ENCODE measurements at places on chromosomes 3 and 15. TPM values are rescaled to one million over a fixed set of nuclear protein-coding genes. Genes with fewer than 3 reads are reported as not detected.

DNA sequence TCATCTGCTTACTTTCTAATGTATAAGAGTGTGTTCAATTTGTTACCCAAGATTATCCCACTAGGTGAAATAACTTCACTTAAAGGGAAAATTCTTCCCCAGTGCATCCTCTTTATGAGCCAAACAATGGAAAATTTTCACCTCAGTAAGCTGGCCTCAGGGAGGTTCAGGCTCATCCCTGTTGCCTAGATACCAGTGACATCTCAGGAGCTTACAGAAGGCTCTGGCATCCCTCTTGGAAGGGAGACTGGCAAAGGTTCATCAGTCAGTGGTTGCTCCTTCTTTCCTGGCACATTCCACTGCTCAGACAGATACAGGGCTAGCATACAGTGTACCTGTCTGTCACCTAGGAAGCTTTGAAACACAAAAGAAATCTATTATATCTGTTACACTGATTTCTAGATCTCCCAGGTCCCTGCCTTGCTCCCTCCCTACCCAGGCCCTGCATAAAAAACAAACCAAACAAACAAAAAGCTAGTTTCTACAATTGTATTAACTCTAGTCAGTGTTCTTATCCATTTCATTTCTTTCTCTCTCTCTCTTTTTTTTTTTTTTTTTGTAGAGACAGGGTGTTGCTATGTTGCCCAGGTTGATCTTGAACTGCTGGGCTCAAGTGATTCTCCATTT lies 1.7 kb downstream of the IP6K2 start:
- peak overlapping the region; percentile 98 for H3K4me3 ChIP-seq
- H3K27me3 ChIP-seq = peaks cover 12% of the 10 kb centered on the region
- peaks cover 35% of the 10 kb centered on the region for H3K4me1 ChIP-seq
- no peak for DNase-seq

DNA sequence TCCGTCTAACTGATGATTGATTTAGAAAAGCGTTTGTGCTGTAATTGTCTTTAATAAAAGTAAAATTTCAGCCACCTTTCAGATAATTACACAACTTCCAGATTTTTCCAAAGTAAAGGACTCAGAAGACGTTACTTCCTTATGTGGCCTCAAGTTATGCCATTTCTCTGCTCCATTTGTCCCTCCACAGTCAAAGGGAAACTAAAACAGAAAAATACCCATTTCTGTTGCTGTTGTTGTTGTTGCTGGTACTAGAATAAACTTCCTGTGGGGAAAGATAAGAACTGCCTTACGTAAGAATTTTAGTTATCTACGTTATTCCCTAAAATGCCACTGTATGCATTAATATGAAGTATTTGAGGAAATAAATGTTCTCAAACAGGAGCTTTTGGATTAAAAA lies 153.9 kb downstream of the P3H2 start:
- peaks cover 8% of the 10 kb centered on the region for H3K4me1 ChIP-seq
- no peak overlapping the region for H3K27ac ChIP-seq
- H3K36me3 ChIP-seq = no peaks in the 10 kb centered on the region
- peaks cover 7% of the 10 kb centered on the region for H3K27me3 ChIP-seq

GOLGA6L7 gene
- total RNA-seq = not detected

DNA sequence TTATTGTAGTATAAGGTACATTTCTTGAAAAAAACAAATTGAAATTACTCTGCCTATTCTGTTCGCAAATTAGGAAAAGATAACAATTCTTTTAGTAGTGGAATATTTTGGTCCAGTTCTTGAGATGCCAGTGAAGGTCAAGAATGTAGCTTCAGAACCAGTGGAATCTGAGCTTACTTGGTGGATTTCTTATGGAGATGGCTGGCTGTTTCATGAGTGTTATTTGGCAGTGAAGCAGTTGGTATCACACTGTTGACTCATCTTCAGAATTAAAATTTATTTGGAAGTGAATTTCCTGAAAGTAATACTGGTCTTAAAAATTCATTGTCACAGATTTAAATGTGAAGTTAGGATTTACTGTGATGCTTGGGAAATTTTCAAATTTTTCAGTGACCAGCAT lies 19.1 kb downstream of the RNF13 start:
- H3K27ac ChIP-seq = no peak overlapping the region
- no peaks in the 10 kb centered on the region for H3K4me1 ChIP-seq
- H3K4me3 ChIP-seq = no peak overlapping the region
- no peak for DNase-seq

GRCh38 chr15:66115568-66116206 lies 137.9 kb downstream of the MEGF11 start:
- no peak overlapping the region for H3K4me3 ChIP-seq
- peak; percentile 2 for DNase-seq
- peaks cover 11% of the 10 kb centered on the region for H3K4me1 ChIP-seq
- H3K27me3 ChIP-seq = peaks cover 26% of the 10 kb centered on the region
- no peak overlapping the region for H3K27ac ChIP-seq

Data from activated T-helper 1 cell treated with anti-CD3 and anti-CD28 coated beads, Interleukin-12 subunit alpha, Interleukin-12 subunit beta, Interleukin-2, Interleukin-4 antibody, amounts not matched to agents 30 ng/mL and 10 ng/mL and 1 ng/mL, durations not matched to agents 14 hours and 24 hours and 36 hours (primary cell).